Stimulated activated naive CD8-positive, alpha-beta T cell treated with anti-CD3 and anti-CD28 coated beads, Interleukin-15, amount 100 ng/mL, for 72 hours (primary cell): ENCODE measurements at places on chromosomes 6 and 20.

DNA sequence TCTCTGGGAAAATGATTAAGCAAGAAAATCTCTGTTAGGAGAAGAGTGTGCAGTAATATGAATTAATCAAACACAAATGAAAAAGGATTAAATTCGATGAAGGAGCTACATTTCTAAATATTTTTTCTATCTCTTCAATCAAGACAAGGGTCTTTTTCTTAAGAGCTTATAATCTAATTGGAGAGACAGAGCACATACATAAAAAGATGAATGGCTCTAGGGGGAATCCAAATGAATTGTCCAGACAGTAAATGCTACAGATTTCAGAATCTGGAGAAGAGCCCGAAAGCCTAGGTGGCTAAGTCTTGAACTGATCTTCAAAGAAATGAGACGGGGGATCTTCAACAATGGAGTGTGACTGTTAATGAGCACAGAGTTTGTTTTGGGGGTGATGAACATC, 723.6 kb downstream of the UTRN start:
- no peak for DNase-seq

- no peak for DNase-seq
Measured at GRCh38 chr20:18589941-18590674, 2.3 kb downstream of the DTD1 start.

GRCh38 chr6:144823131-144823530, 538.0 kb downstream of the UTRN start:
- DNase-seq = no peak

DNA sequence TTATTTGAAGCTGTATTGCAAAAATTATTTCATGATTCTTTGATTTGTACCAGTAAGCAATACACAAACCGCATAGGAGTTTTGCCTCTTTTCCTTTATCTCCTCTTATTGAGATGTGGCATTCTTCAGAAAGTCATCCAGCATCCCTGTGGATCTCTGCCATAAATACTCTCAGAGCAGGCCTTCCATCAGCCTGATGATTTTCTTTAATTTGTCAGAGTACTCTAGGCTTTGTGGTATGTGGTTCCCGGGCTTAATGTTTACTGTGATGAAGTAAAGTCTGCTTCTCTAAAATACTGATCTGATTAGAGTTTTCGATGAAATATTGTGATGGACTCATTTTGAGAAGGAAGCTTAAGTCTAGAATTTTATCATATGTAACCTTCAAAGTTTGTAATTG, 31.1 kb upstream of the SLC35D3 start:
- DNase-seq = no peak

DNA sequence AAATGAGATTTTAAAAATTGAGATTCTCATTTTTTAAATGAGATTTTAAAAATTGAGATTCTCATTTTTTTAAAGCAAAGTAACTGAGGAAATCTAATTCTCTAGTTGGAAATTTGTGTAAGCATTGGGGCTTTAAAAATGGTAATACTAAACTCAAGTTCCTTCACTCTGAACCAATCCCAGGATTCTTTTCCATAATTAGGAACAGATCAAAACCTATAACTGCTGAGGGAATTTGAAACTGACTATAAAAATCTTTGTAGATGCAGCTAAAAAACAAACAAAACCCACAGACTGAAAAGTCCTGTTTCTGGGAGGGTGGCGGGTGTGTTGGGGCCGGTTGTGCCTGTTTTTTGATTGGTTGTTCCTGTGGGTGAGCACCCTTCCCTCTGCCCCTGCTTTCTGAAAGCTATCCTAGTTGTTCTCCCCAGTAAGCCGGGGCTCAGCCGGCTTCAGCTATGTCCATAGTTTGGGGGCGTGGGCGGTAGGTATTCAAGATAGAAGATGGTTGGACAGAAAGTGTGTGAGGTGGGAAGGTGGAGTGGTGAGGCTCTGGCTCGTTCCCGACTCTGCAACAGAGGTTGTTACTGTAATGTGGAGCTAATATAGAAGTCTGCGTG, 49.3 kb downstream of the GFRA4 start:
- no peak for DNase-seq

DNA sequence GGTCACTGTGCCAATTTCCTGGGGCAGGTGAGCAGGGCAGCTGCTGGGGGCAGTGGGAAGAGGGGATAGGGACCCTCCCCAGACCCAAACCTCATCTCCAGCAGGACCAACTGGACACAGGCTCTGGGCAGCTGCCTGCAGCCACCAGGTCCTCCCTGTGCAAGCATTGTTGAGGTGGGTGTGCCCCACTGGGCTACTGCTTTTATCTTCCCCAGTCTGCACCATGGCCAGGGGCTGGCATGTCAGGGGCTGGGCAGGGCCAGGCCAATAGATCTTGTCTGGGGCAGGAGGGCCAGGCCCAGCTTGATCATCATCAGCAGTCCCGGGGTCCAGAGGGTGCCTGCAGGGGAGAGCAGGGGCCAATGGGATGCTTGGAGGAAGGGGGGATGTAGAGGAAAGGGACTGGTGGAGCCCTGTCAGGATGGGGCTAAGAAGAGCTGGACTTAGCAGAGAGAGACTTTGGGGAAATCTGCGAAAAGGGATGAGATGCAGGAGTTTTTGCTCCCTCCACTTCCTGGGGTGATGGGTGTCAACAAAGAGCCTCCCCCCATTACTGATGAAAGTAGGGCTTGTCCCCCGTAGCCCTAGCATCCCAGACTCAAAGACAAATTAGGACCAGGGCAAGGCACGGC, 5.7 kb downstream of the EBF4 start:
- DNase-seq = no peak

- DNase-seq = no peak
Measured at GRCh38 chr6:30152016-30152673, 8.9 kb downstream of the TRIM10 start.

GRCh38 chr6:92756912-92757311, 662.4 kb downstream of the EPHA7 start:
- no peak for DNase-seq

DNA sequence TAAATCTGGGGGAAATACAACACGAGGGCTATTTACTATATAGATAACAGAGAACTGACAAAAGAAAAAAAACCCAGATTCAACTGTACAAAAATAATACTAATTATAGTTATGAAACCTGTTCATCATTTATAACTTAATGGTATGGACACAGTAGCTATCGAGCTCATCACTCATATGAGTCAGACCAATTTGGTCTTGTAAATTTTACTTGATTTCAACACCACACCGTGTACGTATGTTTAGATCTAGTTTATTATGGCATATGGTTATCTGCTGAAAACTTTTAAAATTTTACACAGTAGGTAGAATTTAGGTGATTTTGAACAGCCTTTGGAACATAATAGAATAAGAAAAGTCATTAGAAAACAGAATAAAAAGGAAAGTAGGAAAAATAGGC, 5.5 kb downstream of the MYLK4 start:
- no peak for DNase-seq

GRCh38 chr6:44067173-44068139, 59.8 kb downstream of the MRPL14 start:
- no peak for DNase-seq

GRCh38 chr6:21999012-21999528, 297.8 kb downstream of the PRL start:
- DNase-seq = no peak
